WTC11 (cell line): ENCODE measurements at places on chromosomes 5 and 9. TPM values are rescaled to one million over a fixed set of nuclear protein-coding genes. Genes with fewer than 3 reads are reported as not detected.

Gene SPATA31E1
- 0.04 to 0.07 TPM (median 0.05 TPM) in 3 replicates for total RNA-seq

GRCh38 chr5:143862271-143862670 is 50.3 kb downstream of the HMHB1 start:
- DNase-seq: no peak
- H3K36me3 ChIP-seq: no peaks in the 10 kb centered on the region
- H3K27ac ChIP-seq: no peak overlapping the region
- no peaks in the 10 kb centered on the region for H3K27me3 ChIP-seq
- no peak overlapping the region for H3K4me3 ChIP-seq

DNA sequence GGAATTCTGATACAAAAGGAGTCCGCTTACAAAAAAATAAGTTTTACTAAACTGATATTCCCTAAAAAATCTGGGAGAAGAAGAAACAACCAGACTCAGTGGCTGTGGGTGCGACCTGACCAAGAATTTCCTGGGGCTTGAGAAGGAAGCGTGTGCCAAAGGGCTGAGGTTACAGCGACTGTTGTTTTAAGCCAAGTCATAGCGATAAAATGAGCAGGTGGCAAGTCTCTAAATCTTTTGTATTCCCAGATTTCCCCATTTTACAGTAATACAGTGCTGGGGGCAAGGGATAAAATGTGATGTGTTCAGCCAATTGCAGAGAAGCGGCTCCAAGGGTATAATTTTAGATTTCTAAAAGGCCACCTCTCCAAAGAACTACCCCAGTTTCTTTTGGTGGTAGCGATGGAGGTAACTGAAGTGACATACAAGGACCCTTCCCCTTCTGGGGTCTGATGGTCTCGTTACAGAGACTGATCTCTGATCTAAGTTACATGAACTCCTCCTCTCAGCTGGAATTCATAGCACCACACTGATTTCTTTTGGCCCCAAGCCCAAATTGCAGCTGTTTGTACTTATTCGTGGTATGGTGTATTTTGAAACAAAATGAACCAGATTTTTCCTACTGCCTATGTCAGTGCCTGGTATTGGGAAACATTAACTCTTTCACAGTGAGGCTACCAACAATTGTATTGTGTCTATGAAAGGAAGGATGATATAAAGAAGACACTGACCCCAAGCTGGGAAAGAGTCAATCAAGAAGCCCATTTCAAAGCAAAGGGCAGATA is 41.6 kb downstream of the LPAR1 start:
- no peak overlapping the region for H3K27ac ChIP-seq
- H3K36me3 ChIP-seq: no peaks in the 10 kb centered on the region
- H3K27me3 ChIP-seq: no peaks in the 10 kb centered on the region
- peaks cover 9% of the 10 kb centered on the region; the same call in 1 of the 2 replicates for H3K4me1 ChIP-seq
- DNase-seq: no peak

DNA sequence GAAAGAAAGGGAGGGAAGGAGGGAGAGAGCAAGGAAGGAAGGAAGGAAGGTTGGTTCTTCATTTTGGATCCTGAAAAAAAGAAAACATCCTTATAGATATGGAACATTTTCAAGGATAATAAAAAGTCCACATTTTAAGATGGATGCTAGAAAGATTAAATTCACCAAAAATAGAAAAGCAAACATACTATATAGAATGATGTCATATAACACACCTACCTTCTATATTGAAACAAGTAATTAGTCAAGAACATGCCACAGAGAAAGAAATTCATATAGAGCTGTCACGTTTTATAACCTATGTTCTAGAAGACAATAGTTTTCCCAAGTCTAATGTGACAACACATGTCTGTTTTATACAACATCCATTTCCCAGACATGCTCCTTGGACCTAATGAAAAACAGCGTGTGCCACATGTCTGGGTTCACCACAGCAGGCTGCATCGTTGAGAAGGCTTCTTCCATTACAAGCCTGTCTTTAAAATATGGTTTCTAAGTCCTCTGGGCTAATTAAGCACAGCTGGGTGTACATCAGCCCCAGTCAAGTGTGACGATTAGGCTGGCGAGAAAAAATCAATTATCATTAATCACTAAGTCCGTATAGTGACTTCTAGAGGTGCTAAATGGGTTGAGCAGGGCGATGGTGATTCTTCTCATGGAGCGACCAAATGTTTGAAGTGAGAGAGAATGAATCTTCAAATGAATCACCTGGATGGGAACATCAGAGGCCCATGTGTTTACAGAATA is 301.8 kb downstream of the TLE1 start:
- peaks cover 15% of the 10 kb centered on the region for H3K4me1 ChIP-seq
- H3K4me3 ChIP-seq: no peak overlapping the region
- no peaks in the 10 kb centered on the region for H3K27me3 ChIP-seq
- H3K36me3 ChIP-seq: no peaks in the 10 kb centered on the region
- no peak for DNase-seq

DNA sequence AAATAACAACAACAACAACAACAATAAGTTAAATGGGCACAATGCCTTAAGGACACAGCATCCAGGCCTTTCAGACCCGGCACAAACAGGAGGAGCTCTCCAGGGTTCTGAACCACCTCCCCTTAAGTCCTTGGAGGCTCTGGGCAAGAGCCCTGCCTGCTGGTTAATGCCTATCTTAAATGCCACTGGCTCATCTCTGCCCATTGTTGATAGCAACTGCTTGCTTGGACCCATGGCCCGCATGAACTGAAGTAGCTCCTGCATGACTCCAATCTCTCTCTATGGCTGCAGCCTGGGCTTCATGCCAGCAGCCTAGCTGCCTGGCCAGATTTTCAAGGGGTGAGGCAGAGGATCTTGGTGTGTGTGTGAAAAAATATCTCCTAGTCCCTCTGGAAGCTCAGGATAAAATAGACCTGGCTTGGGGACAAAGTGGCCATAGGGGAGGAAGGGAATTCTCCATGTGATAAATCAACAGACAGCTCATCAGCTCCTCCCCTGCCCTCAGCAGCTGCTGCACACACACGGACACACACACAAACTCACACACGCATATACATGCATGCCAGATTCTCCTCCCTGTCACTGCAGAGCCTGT is 27.4 kb downstream of the FAM219A start:
- H3K27me3 ChIP-seq: no peaks in the 10 kb centered on the region
- H3K36me3 ChIP-seq: no peaks in the 10 kb centered on the region
- DNase-seq: peak; percentile 65
- H3K4me3 ChIP-seq: no peak overlapping the region
- H3K27ac ChIP-seq: no peak overlapping the region

DNA sequence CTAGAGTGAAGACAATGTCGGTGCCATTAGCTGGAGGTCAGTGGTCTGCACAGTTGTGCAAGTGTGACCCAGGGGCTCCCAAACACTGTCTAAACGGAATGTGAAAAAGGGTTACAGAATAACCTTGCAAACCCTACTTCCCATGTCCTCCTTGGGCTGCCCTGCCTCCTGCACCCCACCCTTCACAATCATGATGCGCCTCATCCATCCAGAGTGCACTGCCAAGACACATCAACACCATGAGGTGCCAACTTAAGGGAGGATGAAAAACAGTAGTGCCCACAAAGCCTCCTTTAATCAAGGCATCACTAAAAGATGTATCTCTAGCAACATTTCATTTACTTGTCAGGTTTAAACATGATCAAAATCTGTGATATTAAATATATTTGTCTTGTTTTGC is 87.1 kb downstream of the SETX start:
- H3K4me1 ChIP-seq: no peaks in the 10 kb centered on the region
- H3K27me3 ChIP-seq: no peaks in the 10 kb centered on the region
- H3K36me3 ChIP-seq: peaks cover 41% of the 10 kb centered on the region

Gene TMOD1
- 1.0 to 1.6 TPM (median 1.4 TPM) in 3 replicates for total RNA-seq

Gene LCN10
- 2.4 to 3.7 TPM (median 3.3 TPM) in 3 replicates for total RNA-seq

DNA sequence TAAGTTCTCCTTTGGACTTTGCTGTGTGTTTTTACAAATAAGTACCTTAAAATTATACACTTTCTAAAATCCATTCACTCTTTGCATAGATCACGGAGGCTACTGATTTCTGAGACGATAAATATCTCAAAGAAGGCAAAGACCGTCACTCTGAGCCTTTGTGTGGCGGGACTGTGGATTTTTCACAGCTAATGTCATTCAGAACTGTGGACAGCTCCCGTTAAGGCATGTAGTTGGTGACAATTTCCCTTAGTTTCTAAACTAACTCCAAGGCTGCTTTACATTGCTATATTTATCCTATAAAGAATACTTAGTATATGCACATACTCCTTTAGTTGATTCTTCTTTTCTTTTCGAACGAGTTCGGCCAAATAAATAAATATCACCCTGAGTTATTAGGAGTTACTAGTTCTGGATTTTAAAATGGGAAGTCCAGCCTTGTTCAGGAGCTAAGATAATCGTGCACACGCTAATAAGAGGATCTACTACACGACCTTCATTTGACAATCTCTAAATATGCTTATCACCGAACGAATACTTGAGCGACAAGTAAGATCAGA is 1.8 kb downstream of the HCN1 start:
- H3K27me3 ChIP-seq: peaks cover 27% of the 10 kb centered on the region
- peak overlapping the region; percentile 72 for H3K4me3 ChIP-seq
- H3K27ac ChIP-seq: no peak overlapping the region
- H3K4me1 ChIP-seq: peaks cover 31% of the 10 kb centered on the region
- no peaks in the 10 kb centered on the region for H3K36me3 ChIP-seq
- DNase-seq: no peak
